Stimulated activated CD4-positive, alpha-beta T cell treated with anti-CD3 and anti-CD28 coated beads, Interleukin-1b, Interleukin-23, amount 100 ng/mL, for 4 hours (primary cell): ENCODE measurements at places on chromosomes 5 and 9.

DNA sequence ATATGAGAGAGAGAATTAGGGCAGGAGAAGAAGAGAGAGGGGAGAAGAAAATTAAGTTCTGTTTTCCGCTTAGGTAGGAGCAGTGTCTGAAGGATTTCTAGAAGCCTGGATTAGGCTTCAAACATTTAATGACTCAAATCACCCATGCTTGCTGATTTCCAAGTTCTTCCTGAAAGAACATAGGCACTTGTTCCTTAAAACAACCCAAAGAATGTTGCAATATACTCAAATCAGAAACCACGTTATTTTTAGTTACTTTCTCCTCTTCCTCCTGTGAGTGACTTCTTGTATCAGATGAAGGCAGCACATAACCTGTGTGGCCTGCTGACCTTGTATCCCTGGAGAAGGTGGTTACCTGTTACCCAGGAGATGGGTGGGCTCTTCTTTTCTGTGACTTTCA, 351.5 kb upstream of the KLF4 start:
- DNase-seq: no peak

DNA sequence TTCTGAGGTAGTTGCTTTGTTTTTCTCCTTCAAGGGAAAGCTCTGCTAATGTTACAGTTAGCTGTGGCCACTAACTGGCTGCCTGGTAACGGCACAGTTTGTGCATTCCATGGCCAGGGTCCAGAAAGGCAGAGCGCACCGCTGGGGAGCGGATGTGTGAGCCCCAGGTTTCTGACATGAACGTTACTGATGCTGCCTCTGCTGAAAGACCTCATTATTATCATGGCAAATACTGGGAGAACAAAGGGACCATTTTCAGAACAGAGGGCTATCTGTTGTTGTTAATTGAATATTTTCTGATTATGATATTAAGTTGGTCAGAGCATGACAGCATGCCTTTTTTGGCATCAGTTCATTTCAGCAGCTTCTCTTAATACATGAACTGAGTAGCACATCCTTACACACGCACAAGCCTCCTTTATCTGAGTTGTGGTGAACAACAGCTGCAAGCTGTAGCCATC, 134.1 kb downstream of the NUDT12 start:
- no peak for DNase-seq

DNA sequence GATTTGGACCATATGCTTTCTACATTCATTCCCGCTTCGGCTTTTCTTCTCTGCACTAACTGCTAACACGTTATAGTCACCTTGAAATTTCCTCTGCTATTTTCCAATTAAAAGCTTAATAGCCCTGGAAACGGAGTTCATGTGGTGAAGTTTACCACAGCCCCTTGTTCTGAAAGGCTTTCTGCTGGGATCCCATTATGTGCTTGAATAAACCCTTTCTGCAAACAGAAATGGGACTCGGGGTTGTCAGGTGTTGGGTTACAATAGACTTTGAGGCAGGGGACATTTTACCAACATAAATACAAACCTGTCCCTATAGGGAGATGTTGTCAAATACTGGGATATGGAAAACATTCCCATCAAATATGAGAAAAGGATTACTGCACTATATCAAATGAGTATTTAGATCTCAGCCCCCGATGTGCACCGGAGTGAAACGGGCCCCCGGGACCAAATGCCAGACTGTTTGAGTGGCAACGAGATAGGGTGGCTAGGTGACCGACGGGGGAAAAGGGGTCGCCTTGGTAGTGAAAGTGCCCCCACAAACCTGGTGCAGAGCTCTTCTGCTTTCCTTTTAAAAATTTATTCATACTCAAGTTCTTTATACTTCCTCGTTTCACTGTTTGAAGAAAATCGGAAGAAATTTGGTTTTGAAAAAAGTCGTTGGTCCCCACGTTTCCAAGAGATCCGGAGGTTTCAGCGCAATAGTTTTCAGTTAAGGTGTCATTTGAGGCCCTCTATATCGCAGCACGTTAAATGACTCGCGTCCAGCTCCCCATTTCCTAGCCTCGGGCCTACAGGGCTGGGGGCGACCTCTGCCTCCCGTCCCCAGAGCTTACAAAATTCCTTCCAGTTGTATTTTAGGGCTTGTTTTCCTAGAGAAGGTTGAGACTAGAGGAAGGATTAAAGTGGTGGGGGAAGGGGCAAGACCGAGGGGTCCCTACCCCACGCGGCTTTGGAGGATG, 2.1 kb upstream of the DMRT3 start:
- no peak for DNase-seq

- DNase-seq: no peak
Measured at GRCh38 chr9:16461137-16461840, 409.2 kb downstream of the BNC2 start.
